ENCODE measurements at places on chromosomes 1 and 21.
A peak's percentile ranks its signal among the peaks of the same experiment; 100 is the strongest.

DNA sequence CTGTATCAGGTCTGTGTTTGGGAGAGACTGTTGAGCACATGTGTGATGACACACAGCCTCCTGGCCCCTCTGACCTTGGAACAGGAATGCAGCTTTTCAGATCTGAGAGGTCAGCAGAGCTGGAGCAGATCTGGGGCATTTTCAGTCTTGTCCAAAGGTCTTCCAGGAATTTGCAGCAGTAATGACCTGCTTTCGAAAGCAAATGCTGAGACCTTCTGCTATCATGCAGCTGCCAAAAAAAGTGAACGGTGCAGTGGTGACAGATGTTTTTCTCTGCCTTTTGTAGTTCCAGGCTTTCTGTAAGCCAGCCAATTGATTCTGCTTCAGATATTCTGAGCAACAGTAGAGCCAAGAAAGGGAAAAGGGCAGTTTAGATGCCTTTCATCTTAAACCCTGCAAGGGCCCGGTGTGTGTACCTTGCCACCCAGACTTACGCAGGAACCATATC lies 137.8 kb upstream of the COA6 start:
- no peak for DNase-seq

GRCh38 chr1:38892976-38893375 lies 11.6 kb upstream of the GJA9 start:
- DNase-seq, result no peak

DNA sequence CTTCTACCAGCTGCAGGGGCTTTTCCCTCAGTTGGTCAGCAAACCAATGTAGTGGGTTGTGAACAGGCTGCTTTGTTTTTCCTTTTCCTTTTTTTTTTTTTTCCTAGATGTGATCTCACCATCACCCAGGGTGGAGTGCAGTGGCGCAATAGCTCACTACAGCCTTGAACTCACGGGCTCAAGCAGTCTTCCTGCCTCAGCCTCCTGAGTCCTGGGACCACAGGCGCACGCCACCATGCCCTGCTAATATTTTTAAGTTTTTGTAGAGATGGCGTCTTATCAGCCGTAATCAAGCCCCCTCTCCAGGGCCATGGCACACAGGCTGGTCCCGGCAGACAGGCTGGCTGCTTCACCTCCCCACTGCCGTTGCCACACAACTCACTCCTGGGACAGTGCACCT lies 3.4 kb upstream of the TRIM11 start:
- peak; percentile 28 for DNase-seq

GRCh38 chr1:15937146-15937545 lies 38.8 kb downstream of the ZBTB17 start:
- DNase-seq, result no peak

DNA sequence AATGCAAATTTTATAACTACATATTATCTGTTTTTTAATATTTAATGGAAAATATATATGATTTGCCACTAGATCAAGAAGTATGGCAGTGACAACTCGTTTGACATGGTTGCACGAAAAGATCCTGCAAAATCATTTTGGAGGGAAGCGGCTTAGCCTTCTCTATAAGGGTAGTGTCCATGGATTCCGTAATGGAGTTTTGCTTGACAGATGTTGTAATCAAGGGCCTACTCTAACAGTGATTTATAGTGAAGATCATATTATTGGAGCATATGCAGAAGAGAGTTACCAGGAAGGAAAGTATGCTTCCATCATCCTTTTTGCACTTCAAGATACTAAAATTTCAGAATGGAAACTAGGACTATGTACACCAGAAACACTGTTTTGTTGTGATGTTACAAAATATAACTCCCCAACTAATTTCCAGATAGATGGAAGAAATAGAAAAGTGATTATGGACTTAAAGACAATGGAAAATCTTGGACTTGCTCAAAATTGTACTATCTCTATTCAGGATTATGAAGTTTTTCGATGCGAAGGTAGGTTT lies 556 bp downstream of the IFI44 start:
- no peak for DNase-seq

GRCh38 chr1:19612530-19612929 lies 31.6 kb upstream of the NBL1 start:
- no peak for DNase-seq

DNA sequence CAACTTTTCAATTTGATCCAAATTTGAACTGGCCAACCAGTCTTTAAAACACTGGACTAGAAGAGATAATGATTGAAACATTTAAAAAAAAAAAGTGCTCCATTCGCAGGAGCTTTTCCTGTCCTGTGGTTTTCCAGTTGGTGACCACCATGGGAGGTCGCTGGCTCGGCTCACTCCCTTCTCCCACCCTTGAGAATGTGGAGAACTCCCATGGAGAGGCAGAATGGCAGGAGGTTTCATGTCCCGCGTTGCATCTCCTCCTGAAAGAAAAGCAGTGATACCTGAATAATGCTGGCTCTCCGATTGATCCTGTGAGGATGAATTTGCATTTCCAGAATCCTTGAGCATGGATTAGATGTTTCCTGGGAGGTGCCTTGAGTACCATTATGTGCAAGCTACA lies 16.5 kb upstream of the MPZL1 start:
- DNase-seq, result no peak

- no peak for DNase-seq
These were observed 165.3 kb upstream of the C1orf105 start for GRCh38 chr1:172255223-172255560.

DNA sequence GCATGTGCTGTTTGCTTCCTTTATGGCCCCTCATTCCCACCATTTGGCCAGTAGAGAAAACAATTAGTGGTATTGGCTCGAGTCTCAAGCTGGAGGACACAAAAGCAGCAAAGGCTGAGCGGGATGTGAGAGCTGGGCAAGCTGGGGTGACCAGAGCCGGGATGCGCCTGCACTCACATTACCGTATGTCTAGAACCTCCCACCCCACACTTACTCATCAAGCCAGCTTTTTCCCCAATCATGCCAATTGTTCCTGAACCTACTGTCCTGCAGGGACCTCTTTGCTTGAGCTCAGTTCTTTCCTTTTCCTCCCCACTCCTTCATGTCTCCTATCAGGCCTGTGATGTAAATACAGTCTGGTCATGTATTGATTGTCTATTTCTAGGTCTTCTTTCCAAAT lies 45.9 kb downstream of the KIRREL1 start:
- no peak for DNase-seq

DNA sequence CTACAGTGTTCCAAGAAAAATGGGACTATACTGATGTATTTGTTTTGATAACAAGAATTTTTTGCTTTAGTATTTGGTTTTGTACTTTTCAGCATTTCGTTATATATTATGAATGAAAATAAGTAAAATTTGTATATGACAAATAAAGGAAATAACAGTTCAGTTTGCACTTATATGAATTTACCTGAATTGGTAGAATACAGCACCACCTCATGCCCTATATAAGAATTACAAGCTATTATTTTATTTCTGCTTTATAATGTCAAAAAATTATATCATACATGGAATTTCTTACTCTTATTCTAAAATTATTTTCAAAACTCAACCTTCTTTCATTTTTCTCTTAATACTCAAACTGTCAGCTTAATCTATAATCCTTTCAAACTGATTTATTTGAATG lies 14.6 kb downstream of the EFCAB7 start:
- peak; percentile 1 for DNase-seq

DNA sequence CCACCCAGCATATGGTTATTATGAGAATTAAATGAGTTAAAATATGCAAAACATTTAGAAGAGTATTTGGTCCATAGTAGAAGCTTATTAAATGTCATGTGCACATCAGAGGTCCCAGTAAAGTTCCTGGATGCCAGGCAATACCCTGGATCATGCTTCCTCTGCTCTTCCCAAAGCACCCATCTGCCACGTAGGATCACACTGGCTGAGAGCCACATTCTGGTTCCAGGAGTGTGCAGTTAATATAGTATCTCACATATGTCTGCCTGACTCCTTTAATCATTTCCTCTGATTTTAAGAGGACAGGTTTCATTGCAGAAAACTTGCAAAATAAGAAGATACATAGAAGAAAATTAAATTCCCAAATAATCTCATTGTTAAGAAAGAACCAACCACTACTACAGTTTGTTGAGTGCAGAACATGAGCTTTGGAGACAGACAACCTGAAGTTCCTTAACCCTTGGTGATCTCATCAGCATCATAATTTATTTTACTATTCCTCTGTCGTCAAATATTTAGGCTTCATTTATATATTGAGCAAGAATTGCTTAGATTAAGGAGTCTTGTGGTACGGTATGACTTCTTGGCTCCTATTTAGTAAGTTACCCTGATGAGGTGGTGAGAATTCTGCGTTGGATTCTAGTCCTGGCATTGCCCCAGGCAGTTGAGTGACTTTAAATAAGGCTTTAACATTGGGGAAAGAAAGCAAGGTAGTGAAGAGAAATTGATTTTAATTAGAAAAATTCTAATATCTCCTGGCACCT lies 12.3 kb downstream of the SGIP1 start:
- no peak for DNase-seq

DNA sequence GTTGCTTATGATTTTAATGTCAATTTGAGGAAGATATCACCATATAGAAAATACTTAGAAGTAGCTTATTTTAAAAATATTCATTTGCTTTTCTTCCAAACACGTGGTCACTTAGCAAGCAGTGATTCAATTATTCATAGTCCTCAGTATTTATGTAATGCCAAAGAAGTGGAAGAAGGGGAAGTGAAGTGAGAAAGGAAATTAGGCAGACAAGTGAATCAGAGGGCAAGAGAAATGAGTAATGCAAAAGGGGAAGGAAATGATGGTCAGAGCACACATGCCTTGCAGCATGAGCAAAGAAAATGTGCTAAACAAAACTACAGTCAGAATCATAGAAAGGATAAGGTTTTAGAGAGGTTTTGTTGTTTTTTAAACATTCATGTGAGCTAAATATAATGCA lies 31.8 kb downstream of the SDCCAG8 start:
- peak; percentile 94 for DNase-seq

DNA sequence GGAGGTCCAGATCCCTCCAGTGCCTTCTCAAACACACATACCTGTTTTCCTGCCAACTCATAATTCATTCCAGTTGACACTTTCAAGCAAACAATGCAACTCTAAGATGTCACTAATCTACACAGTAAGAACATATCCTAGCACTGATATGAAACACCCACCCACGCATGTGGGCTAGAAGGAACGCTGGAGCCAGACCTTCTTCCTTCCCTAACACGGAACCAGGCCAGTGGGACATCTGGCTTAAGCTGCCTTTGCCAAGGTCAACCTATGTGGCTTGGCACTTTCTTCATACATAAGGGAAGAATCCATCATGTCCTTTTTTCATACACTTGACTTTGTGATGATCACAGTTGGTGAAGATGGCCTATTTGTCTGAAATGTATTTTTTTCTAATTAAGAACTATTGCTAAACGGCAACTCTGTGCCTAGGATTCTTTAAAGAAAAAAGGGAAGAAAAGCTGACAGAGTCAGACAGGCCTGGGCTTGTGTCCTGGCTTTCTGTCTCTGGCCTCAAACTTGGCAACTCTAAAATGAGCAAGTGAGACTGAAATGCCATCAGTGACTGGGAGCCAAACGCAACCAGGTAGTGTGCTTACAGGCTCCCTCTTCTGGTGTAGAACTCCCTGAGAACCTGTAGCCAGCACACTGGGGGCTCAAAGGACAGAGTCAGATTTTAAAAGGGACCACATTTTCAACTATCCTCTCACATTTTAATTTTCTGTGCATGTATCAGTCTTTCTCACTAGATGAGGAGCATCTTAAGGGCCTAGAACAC lies 92.6 kb upstream of the BEND5 start:
- peak; percentile 6 for DNase-seq

DNA sequence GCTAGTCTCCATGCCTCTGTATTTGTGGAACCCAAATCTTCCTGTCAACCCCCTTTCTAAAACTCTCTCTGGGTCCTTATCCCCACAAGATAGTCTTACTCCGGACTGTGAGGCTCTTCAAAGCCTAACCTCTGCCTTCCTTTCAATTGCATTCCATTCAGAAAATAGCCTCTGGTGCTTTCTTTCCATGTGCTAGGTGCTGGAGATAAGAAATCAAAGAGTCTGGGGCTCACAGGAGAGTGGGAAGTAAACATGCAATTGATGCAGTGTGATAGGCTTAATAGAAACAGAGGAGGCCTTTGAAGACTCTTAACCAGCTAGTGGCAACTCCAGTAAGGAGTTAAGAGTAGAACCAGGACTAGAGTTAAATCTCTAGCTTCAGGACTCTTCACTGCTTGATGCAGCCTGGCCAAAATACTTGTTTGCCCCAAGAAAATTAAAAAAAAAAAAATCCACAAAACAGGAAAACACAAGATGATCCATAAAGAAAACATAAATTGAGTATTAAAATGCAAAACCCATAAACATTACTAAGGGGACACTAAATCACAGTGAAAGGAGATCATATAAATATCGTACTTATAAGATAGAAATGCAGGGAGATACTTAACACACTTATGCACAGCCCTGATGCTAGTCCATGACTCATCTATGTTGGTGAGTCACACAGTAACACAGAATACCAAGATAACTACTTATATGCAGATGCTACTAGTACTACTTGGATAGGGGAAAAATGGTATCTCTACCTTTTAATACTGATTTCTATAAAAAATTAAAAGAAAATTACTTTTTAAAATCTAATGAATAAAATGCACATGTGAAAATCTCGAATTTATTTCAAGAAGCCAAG lies 341.5 kb downstream of the KCNH1 start:
- DNase-seq, result no peak

GRCh38 chr1:160724465-160725242 lies 13.0 kb upstream of the CD48 start:
- DNase-seq, result no peak

- DNase-seq, result no peak
These were observed 25.0 kb downstream of the CD55 start for GRCh38 chr1:207346513-207346912.

- no peak for DNase-seq
These were observed 768 bp downstream of the EDARADD start for GRCh38 chr1:236394879-236395229.

DNA sequence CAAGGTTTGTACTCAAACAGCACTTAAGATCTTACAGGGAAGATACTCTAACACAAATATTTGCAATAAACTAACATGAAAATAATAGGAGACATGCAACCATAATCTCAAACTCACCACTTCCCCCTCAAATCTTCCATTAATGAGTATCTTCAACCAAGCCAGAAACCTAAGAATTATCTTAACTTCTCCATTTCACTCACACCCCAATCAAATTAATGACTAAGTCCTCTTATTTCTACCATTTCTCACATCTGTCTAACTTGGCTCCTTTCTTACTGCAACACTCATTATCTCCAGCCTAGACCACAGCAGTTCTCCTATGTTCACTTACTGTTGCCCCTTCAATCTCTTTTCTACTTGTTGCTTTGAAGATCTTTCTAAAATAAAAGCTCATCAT lies 10.4 kb downstream of the RBBP5 start:
- peak; percentile 52 for DNase-seq

DNA sequence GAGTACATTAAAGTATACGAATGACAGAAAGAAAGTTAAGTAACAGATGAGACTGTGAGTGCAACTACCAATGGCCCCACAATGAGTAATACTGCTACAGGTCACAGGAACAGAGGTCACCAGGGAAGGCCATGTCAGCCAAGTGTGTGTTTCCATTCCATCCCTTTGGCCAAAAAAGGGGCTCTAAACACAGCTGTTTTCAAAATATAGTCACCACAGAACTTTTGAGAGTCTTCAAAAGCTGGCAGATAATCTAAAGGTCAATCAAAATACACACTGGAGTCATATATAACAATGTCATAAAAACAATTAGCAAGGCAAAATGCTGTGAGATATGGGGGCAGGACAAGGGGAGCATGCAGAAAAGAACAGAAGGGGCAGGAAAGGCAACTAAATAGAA lies 10.2 kb downstream of the USP24 start:
- peak; percentile 18 for DNase-seq

Data from MV-4-11 (cell line).